ENCODE measurements at places on chromosomes 7 and 10. TPM values are rescaled to one million over a fixed set of nuclear protein-coding genes. Genes with fewer than 3 reads are reported as not detected.
A peak's percentile ranks its signal among the peaks of the same experiment; 100 is the strongest.

ZKSCAN1 gene
- 28.8 TPM for total RNA-seq

PCGF6 gene
- 10.0 TPM for total RNA-seq

- no peaks in the 10 kb centered on the region for H3K4me1 ChIP-seq
- no peak overlapping the region for H3K4me3 ChIP-seq
- H3K27ac ChIP-seq: no peak overlapping the region
- no peak for DNase-seq
- H3K27me3 ChIP-seq: no peaks in the 10 kb centered on the region
Observed at GRCh38 chr7:100008525-100008924, 6.9 kb upstream of the ZKSCAN1 start.

- H3K27me3 ChIP-seq: no peaks in the 10 kb centered on the region
- H3K4me3 ChIP-seq: no peak overlapping the region
- no peaks in the 10 kb centered on the region for H3K36me3 ChIP-seq
- no peak for DNase-seq
Observed at GRCh38 chr7:90972906-90973550, 291.2 kb upstream of the FZD1 start.

GRCh38 chr10:80204677-80205476 lies 460 bp downstream of the ANXA11 start:
- H3K36me3 ChIP-seq: no peaks in the 10 kb centered on the region
- H3K27ac ChIP-seq: peak overlapping the region; percentile 93
- H3K4me3 ChIP-seq: peak overlapping the region; percentile 90
- no peaks in the 10 kb centered on the region for H3K27me3 ChIP-seq
- no peak for DNase-seq

GRCh38 chr7:109308816-109309215 lies 739.1 kb downstream of the DNAJB9 start:
- no peak for DNase-seq
- H3K4me1 ChIP-seq: no peaks in the 10 kb centered on the region
- H3K27me3 ChIP-seq: no peaks in the 10 kb centered on the region
- H3K36me3 ChIP-seq: no peaks in the 10 kb centered on the region
- no peak overlapping the region for H3K4me3 ChIP-seq

GRCh38 chr10:34669079-34669478 lies 146.0 kb downstream of the PARD3 start:
- DNase-seq: no peak
- H3K4me1 ChIP-seq: peaks cover 1% of the 10 kb centered on the region

All from ovary (tissue), 10 donors.